ENCODE measurements at places on chromosomes 5 and 9.

- DNase-seq: no peak
These were observed 4.0 kb upstream of the SEPTIN8 start for GRCh38 chr5:132781029-132781428.

- no peak for DNase-seq
These were observed 254.3 kb downstream of the ZSWIM6 start for GRCh38 chr5:61586096-61587084.

- DNase-seq: no peak
These were observed 127.9 kb downstream of the PIK3R1 start for GRCh38 chr5:68343421-68343826.

DNA sequence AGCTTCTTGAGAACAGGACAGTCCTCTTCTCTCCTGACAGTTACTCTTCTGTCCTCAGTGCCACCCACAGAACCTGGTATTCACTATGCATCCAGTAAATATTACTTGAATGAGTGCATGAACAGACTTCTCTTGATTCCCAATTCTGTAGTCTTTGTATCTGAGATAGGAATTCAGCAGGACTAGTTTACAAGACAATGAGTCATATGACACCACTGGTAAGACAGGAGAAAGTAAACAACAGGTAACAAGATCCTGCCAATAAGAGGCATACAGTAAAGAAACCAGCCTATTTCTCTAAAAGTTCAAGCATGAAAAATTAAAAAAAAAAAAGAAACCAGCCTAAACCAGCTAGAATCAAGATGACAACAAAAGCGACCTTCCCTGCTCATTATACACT lies 6.2 kb downstream of the ZNF883 start:
- DNase-seq: no peak

DNA sequence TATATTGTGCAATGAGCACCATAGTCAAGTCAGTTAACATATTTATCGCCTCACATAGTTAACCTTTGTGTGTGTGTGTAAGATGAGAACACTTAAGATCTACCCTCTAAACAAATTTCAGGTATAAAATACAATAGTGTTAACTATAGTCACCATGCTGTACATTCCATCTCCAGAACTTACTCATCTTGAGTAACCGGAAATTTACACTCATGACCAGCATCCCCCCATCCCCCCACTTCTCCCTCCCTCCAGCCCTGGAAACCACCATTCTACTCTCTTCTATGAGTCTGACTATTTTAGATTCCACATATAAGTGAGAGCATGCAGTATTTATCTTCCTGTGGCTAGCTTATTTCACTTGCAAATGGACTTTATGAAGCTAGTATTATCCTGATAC lies 40.3 kb downstream of the ZNF354A start:
- DNase-seq: no peak
